HT1080 (cell line): ENCODE measurements at places on chromosomes 13 and 19.
A peak's percentile ranks its signal among the peaks of the same experiment; 100 is the strongest.

GRCh38 chr13:40662866-40663265, 3.6 kb downstream of the FOXO1 start:
- DNase-seq = no peak

DNA sequence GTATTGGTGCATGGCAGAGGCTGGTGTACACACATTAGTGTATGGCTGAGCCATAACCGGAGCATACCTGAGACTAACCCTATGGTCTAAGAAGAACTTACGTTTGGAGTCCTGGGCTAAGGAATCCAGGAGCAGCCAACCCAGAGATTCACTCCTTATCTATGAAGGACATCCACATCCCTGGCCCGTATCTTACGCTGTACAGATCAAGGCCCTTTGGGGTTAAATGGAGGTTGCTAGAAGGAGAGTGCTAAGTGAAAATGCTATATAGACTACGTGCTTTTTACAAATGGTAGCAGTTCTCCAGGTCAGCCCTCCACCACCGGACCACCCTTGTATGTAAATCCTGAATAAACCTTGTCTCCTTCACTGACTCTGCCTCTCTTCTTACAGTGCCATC, 1.9 kb upstream of the SUGT1 start:
- no peak for DNase-seq

DNA sequence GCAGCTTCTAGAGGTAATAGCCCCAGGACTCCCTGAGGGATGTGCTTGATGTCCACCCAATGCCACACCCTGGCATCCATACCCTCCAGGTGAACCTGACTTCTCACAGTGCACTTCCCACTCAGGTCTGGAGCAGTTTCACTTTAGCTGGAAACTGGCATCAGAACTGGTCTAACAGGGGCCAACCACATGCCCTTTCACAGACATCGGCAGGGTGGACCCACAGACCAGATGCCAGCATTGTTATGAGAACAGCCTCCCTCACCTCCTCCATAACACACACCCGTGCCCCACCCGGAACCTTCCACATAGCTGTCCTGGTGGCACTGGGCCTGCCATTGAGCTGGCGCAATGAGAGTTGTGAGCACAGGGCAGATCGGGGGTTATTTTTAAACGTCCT, 77.4 kb upstream of the GPR12 start:
- no peak for DNase-seq

GRCh38 chr13:36531746-36532486, 99.6 kb downstream of the CCNA1 start:
- peak; percentile 74 for DNase-seq
